ENCODE measurements at places on chromosomes 5 and 9.

GRCh38 chr5:88677376-88677895 is 205.5 kb downstream of the MEF2C start:
- DNase-seq, result no peak

DNA sequence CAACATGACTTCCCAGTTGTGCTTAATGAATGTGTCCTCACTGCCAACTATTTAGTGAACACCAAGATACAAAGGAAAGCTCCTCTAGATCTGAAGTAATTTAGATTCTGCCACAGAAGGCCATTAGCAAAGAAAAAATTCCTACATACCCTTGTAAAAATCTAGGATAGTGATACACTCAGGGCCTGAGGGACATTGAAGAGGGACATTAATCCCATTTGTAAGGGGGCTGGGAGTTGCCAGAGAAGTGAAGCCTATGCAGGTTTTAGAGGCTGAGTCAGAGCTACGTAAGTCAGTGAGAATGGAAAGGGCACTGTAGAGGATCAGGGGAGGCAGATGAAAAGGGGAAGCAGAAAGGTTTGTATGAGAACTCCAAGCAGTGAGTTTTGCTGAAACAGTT is 286.9 kb upstream of the TARS1 start:
- no peak for DNase-seq

DNA sequence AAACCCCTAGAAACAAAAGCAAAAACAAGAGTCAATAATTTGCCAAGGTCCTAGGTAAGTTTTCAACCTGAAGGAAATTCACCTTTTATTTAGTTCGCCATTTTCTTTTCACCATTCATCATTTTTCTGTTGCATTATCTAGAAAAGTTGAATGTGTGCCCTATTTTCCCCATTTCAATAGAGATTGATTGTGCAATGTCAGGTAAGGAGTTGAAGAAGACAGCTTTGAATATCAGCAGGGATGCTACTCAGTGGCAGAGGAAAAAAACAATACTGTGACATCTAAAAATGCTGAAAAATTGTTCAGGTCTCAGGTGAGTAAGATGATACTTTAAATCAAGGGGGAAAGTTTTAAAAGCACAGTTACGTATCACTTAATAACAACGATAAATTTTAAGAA is 813.7 kb downstream of the DTWD2 start:
- DNase-seq, result no peak

- DNase-seq, result no peak
These were observed 109.8 kb downstream of the SAXO1 start for GRCh38 chr9:18923167-18923566.

Measured in NCI-H2081 treated with DMSO at 0.1 percent for 48 hours (cell line).